ENCODE measurements at places on chromosomes 6 and 20. TPM values are rescaled to one million over a fixed set of nuclear protein-coding genes. Genes with fewer than 3 reads are reported as not detected.

DNA sequence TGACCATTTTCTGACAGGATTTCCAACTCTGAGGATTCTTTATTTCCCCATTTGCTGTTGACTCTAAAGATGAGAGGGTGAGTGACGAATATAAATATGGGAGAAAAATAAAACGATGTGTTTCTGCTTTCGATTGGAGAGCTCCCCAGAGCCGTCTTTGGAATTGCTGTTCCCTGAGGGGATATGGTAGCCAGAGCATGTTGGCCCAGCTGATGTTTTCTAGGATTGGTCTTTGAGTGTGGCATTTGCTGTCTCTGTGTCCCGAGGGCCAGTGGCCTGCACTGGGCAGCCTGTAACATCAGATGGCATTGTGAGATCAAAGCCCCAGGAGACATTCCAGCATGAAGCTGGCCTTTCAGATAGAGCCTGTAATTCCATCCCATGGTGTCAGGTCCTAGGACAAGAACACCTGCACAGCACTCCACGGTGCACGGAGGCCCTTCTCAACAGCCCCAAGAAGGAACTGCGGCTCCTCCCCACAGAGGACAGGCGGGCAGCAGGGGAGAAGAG lies 26.7 kb downstream of the PKIG start:
- DNase-seq, result peak; percentile 45

GRCh38 chr20:46062151-46062550 lies 27.6 kb downstream of the NCOA5 start:
- DNase-seq, result no peak

GRCh38 chr6:81739230-81740195 lies 13.0 kb downstream of the TENT5A start:
- no peak for DNase-seq

DNA sequence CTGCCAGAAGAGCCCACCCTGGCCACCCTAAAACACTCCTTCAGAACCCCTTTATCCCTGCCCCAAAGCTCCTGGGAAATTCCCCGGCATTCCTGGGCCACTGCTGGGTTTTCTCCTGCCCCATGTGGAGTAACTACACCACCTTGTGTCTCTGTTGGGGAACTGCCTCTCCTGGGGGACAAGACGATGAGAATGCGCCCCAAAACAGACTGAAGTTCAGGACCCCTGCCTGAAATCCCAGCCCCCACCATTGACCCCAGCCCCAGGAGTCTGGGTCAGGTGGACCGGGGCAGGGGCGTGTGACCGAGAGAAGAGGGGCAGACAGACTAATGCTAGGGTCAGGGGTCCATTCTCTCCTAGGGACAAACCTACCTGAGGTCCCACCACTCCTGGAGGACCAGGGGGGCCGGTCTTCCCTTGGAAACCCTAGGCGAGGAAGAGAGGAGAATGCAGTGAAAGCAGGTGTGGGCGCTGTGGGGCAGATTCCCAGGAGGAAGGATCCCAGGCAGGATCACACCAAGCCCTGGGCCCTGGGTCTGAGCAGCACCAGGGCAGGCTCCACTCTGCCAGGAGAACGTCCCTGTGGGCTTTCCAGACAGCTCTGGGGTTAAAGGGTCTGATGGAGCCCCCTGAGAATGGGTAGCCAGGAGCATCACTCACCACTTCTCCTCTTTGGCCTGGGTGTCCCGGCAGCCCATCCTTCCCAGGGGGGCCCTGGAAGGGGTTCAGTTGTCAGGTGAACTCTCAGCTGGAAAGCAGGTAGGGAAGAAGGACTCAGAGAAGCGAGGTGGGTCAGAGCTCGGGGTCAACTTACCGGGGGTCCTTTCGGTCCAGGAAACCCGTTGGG lies 19.4 kb downstream of the COL11A2 start:
- no peak for DNase-seq

- no peak for DNase-seq
These were observed 121.9 kb downstream of the SIM1 start for GRCh38 chr6:100342830-100343229.

DNA sequence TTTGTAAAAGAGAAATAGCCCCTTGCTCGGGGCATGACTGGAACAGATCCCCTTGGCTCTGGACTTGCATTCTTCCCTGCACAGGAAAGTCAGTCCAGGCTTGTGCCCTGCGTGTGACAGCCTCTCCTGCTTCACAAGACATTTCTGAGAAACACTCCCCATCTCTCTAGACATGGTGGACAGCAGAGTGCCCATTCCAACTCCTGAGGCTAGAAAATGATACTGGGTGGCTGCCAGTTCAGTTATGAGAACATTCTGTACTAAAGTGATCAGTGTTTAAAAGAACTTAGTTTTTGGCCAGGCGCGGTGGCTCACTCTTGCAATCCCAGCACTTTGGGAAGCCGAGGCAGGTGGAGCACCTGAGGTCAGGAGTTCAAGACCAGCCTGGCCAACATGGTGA lies 41.3 kb downstream of the TGM3 start:
- DNase-seq, result no peak

GRCh38 chr6:88764081-88764480 lies 199.3 kb downstream of the RNGTT start:
- no peak for DNase-seq

GRCh38 chr20:38137441-38138037 lies 27.5 kb downstream of the TGM2 start:
- DNase-seq, result no peak

- DNase-seq, result no peak
These were observed 56.5 kb upstream of the MAP3K7 start for GRCh38 chr6:90643381-90643780.

DNA sequence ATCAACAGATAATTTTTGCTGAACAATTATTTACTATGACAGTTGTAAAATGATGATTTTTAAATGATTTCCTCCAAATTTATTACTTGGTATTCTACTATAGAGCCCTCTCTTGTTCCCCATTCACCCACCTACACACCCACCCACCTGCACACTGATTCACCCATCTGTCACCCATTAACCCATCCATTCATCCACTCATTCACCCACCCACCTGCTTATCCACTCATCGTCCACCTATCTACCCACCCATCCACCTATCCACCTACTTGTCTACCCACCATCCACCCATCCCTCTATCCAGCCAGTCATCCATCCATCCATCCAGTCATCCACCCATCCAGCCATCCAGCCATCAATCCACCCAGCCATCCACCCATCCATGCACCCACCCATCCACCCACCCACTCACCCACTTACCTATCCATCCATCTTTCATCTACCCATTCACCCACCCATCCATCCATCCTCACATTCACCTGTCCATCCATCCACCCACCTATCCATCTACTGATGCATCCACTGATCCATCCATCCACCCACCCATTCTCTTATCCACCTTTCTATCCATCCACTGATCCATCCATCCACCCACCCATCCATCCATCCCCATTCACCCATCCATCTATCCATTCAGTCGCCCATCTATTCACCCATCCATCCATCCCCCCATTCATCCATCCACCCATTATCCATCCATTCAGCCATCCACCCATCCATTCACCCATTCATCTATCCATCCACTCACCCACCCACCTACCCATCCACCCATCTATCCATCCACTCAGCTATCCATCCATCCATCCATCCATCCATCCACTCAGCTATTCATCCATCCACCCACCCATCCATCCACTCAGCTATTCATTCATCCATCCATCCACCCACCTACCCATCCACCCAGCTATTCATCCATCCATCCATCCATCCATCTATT lies 72.0 kb downstream of the SYNJ2 start:
- no peak for DNase-seq

DNA sequence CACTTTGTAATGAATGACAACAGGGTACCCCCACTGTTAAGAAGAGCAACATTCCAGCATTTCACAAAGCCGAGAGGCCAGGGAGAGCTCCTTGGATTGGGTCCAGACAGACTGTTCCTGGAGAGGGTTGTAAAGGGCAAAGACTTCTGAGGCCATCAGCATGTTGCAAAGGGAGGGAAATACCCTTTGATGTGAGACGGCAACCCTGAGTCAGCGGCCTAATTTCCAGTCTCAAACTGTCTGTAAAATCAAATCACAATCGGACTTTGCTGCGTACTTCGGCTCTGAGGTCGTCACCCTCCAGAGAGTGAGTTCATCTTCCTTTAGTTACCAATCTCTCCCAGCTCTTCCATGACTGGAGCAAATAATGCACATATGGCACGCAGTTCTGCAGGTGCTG lies 101.0 kb upstream of the DTNBP1 start:
- DNase-seq, result no peak

DNA sequence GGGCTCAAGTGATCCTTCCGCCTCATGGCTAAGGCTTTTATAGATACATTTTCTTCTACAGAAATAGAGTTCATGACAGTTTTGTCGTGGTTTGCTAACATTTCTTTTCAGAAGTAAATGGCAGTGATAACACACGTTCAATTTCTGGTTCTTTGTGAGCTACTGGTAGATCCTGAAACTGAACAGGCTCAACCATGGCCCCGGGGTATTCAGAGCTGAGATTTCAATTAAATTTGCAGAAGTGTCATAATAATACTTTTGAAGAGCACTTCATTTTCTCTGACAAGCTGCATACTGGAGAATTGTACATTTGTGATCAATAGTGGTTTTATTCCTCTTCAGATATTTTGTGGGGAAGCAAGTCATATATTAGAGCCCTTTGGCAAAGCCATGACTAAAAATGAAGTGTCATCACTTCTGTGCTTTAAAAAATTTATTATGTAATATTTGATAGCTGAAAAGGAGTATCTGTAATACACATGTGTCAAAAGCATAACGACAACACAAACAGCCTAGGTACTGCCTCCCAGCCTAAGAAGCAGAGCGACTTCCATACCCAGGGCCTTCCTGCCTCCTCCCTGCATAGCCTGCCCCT lies 84.3 kb upstream of the SCP2D1 start:
- DNase-seq, result no peak

DNA sequence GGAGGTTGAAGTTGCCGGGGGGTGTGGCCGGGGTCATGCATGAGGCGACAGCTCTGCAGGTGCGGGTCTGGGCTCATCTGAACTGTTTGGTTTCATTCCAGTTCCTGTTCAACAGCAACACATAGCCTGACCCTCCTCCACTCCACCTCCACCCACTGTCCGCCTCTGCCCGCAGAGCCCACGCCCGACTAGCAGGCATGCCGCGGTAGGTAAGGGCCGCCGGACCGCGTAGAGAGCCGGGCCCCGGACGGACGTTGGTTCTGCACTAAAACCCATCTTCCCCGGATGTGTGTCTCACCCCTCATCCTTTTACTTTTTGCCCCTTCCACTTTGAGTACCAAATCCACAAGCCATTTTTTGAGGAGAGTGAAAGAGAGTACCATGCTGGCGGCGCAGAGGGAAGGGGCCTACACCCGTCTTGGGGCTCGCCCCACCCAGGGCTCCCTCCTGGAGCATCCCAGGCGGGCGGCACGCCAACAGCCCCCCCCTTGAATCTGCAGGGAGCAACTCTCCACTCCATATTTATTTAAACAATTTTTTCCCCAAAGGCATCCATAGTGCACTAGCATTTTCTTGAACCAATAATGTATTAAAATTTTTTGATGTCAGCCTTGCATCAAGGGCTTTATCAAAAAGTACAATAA lies 72.5 kb downstream of the PTPN1 start:
- no peak for DNase-seq

DNA sequence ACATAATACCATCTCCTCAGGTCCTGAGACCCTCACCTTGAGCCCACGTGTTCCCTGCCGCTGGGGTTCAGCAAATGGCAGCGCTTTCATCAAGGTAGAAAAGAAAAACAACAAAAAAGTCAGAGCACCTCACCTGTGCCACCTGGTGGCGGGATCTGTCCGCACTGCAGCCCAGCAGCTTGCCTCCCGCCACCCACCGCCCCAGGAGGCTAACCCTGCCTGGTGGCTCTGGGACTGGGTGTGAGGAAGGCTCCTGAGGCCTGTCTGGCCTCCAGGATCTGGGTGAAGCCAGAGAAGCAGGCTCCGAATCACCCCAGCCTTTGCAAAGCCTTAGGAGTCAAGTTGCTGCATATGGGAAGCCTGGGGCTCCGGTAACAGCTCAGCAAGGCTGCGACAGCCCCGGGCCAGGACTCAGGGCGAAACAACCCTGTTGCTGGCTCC lies 270.8 kb downstream of the BMP7 start:
- DNase-seq, result peak; percentile 59

DNA sequence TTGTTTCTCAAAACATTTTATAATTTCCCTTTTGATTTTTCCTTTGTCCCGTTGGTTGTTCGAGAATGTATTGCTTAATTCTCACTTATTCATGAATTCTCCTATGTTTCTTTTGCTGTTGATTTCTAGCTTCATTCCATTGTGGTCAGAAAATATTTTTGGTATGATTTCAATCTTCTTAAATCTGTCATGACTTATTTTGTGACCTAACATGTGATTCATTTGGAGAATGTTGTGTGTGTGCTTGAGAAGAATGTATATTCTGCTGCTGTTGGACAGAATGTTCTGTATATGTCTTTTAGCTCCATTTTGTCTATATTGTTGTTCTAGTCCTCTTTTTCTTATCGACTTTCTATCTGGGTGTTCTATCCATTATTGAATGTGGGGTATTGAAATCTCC lies 286.2 kb upstream of the RNF217 start:
- DNase-seq, result no peak

DNA sequence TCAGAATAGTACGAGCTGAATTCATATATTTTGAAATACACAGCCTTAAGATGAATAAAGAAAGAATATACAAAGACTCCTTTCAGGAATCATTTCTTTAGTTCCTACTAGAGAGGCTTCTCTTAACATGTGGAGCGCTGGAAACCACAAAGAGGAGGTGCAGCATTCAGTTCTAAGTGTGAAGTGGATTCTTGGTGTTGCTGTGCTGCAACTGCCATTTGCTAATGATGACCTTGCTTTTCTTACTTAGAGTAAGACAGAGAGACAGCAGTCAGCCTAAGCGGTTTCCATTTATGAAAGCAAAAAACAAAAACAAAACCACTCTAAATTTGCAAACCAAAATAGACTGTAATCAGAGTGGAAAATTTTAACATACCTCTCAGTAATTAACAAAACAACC lies 629.0 kb downstream of the EPHA7 start:
- no peak for DNase-seq

DNA sequence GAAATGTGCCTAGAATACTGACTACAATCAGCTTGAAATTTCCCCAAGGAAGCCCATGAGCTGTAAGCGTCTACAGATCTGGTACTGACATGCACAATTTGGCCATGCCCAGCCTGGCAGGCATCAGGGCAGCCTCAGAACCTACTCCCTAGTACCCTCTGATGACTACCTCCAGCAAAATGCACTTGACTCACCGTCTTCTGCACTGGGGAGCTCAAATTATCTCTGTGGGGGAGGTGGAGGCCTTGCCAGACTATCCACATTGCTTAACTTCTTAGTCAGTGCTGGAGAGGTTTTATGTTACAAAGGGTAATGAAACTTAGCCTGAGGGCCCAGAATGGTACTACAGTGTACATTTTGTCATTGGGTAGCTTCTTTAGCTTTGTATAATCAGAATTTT lies 126.0 kb upstream of the ADGRF1 start:
- no peak for DNase-seq

Gene SNAP25
- 42.4 TPM for polyA plus RNA-seq

Gene POU3F2
- polyA plus RNA-seq, result 1.0 TPM

Gene CNR1
- not detected for polyA plus RNA-seq

Gene THBD
- polyA plus RNA-seq, result 0.13 TPM

Gene DEFB124
- polyA plus RNA-seq, result 0.26 TPM

Gene FLRT3
- polyA plus RNA-seq, result 2.2 TPM

Gene KCNK16
- polyA plus RNA-seq, result not detected

Gene BAK1
- 21.2 TPM for polyA plus RNA-seq

Gene C4A
- 9.9 TPM for polyA plus RNA-seq

Gene RGL2
- 59.4 TPM for polyA plus RNA-seq

Measured in SK-N-SH (cell line).